Mesenteric fat pad (tissue), 1 donor: ENCODE measurements at places on chromosomes 2 and 18. TPM values are rescaled to one million over a fixed set of nuclear protein-coding genes. Genes with fewer than 3 reads are reported as not detected.

- DNase-seq = no peak
These were observed 59.6 kb downstream of the FASTKD2 start for GRCh38 chr2:206824993-206825392.

DNA sequence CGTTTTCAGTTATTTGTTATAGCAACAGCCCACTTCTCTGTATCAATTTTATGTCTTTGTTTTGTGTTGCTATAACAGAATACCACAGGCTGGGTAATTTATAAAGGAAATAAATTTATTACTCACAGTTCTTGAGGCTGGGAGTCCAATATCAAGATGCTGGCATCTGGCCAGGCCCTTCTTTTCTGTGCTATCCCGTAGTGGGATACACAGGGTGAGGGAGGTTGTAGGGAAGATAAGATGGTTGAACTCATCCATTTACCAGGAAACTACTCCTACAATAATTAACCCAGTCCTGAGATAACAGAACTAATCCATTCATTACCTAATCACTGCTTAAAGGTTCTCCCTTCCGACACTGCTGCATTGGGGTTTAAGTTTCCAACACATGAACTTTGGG is 220.7 kb downstream of the TPGS2 start:
- no peak for DNase-seq

DNA sequence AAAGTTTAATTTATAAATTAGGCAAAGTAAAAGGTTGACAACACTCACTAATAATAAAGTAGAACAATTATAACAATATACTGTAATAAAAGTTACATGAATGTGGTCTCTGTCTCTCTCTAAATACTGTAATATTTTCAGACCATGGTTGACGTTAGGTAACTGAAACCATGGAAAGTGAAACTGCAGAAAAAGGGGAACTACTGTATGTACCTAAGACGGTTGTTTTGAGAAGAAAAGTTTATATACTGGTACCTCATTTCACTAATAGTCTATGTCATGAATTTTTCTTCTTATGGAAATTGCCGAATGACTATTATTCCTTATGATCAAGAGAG is 166.7 kb upstream of the ZNF521 start:
- DNase-seq = no peak

- DNase-seq = no peak
These were observed 190.4 kb upstream of the LRRTM4 start for GRCh38 chr2:77712601-77713000.

- no peak for DNase-seq
These were observed 38.8 kb upstream of the DAPL1 start for GRCh38 chr2:158756331-158756730.

- no peak for DNase-seq
These were observed 138.7 kb downstream of the PAX3 start for GRCh38 chr2:222160125-222160524.

DNA sequence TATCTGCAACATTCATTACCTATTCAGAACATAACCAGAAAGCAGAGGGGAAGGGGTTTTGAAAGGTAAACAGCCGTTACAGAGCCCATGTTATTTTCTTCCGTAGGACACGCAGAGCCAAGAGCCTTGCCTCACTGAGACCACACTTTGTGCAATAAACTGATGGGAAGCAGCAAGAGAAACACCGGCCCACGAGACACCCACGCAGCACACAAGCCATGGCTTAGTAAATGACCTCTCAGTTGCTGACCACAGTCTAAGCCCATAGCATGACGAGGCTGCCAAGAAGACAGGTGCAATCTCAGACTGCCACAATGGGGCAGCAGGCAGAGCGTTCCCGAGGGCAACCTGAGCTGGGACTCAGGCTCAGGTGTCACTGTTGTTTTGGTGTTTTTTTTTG is 59.6 kb downstream of the CABYR start:
- DNase-seq = no peak

The POMC gene
- 3.4 TPM for total RNA-seq

The ALLC gene
- not detected for total RNA-seq

The PLGLB2 gene
- 0.93 TPM for total RNA-seq
